CD4-positive, alpha-beta T cell treated with Interleukin-2 at 100 ng/mL for 4 hours (primary cell): ENCODE measurements at places on chromosomes 7 and 10.

DNA sequence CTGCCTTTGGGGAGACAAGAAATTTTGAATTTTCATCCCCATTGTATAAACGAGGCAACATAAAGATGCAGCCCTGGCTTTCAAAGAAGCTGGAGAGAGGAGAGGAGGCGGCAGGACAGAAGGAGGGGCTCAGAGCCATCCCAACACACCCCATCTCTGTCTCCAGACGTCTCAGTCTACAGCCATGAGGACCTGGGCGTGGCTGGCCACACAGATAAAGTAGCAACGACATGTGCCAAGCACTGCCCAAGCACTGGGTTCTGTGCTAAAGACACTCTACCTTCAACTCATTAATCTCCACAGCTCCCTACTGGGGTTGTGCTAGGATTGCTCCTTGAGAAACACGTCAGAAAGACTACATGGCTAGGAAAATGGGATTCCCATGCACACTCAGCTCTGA, 65.2 kb downstream of the DLG5 start:
- DNase-seq: no peak

DNA sequence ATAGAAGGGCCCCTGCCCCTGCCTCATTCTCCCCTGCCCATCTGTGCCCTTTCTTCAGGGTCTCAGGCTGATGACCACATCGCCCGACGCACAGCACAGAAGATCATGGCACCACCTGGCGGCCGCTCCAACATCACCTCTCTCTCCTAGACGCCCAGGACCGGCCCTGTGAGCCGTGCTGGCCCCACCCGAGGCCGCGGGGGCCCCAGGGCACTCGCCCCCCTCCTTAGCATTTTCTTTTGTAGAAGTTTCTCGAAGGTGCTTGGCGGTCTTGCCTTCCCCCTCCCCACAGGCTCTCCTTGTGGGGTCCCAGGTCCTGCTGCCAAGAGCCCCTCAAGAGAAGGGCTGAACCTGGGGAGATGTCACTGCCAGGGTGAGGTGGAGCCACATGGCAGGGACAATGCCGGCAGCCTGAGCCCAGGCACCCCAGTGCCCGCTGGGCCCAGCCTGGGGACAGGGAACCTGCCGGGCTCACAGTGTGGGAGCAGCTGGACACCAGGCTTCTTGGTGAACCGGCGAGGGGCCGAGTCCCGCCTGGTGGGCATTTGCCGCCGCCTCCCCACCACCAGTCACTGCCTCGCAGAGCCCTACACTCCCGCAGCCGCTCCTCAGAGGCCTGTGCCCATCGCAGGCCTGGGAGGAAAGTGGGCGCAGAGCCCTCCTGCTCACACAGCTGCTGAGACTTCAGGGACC, 18.2 kb downstream of the DPYSL4 start:
- no peak for DNase-seq

DNA sequence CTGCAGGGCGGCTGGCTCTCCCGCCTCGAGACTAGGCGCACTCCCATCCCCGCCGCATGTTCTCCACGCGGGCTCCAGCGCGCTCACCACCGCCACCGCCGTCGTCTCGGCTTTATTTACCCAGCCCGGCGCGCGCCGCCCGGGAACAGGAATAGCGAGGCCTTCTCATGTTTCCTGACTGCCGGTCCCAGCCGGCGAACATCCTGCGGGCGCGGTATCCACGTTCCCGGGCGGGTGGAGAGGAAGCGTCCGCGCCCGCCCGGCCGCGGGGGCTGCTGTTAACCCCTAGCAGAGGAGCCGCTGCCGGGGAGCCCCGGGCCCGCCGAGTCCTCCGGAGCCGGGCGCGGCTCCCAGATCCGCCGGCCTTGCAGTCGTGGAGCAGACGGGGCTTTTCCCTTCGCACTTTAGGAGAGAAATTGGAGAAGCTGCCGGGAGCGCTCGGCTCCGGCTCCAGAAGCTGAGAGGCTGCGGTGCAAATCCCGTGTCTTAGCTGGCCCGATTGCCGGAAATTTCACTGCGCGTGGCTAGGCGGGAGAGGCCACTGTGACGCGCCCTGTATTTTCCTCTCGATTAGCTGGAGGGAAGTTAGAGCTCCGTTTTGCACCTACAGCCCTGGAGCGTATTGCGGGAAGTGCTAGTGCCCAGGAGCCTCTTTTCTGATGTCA, at the start of gene MKX:
Gene MKX, minus strand, starts transcription at position 88 of the 665 bp plus-strand sequence. CDS start 2,404 bp downstream, outside the sequence.
- DNase-seq: no peak

DNA sequence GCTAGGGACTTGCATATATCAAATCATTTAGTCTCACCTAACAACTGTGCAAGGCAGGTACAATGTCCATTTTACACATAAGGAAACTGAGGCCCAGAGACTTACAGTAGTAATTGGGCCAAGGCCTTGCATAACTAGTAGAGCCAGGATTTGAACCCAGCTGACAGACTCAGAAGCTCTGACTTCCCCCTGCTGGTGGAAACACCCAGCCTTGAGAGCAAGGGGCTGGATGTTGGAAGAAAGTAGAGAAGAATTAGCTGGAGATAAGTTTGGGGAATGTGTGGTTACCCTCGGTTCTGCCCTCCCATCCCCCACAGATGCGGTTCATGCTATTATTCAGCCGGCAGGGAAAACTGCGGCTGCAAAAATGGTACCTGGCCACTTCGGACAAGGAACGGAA, 2.0 kb downstream of the AP1S1 start:
- DNase-seq: no peak

DNA sequence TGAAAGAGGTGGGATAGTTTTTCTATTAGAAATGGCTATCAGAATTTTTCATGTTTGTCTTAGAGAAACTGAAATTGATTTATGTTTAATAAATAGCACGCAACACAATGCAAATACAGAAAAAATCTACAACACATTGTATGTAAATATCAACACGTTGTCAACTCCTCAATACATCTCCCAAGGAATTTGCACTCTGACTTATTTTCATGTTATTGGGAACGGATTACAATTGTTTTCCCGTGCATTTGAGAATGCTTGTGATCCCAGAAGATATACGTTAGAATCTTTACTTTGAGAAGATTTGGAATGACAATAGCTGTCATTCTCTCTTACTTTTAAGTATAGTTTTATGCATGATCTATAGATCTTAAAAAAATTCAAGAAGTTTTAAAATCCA, 313.8 kb upstream of the AKR1E2 start:
- no peak for DNase-seq

DNA sequence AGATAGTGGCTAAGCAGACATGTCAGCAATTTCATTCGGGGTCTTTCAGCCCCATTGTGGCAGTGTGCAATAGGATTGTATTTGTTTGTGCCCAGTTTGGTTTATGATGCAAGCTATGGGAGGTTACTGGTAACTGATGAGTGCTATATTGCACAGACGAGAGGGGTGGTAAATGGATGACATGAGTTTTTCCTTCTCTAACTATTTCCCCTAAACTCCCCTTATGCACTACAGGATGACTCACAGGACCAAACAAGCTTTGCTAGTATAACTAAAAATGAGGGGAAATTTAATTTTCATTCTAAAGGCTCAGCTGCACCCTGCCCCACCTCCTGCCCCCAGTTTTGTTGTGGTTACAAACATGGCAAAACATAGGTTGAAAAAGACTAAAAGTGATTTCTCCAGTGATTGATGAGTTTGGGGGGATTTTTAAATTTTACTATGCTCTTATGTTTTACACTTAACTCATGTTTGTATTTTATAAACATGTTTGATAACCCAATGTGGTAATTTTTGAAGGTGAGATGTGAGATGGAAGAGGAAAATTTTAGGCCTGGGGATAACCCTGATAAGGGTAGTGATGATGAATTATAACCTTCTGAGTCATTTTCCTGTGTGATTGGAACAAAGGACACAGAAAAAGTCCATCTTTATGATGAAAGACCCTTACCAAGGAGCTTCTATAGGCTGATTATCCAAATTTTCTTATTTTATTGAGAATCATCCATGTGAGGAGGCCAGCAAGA, 60.8 kb upstream of the NAMPT start:
- DNase-seq: peak; percentile 43

DNA sequence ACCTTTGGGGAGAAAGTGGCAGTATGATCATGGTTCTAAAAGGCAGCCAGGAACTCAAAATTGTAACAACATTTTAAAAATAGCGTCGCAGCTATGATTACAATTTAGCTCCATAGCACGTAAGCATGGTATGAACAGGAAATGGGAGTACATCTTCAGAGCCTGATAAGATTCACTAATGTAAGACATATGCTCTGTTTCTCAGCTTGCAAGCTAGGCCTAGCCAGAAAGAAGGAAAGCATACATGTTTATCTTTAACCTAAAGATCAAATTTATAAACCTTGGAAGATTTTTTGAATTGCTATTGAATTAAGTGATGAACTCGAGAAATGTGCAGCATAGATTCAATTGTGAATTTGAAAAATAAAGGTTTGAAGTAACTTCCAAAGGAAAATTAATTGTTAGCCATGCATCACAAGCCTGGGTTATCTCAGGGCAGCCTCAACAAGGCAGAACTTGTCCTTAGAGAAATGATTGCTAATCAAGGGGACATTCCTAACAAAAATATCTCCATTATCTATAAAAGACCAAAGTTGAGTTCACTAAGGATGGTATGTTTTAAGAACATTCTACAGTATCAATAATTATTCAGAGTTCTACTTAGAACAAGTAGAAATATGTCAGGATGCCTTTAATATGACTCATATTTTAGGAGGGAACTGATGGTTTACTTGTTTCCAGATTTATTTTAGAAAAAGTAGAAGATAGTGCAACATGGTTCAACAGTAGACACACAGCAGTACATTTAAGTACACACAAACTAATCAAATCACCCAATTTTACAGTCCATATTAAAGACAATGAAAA, 38.8 kb upstream of the SEPTIN7 start:
- DNase-seq: no peak

- DNase-seq: no peak
Observed at GRCh38 chr7:118870187-118870586, 645.7 kb downstream of the ANKRD7 start.
